ENCODE measurements at places on chromosomes 5 and 9.
A peak's percentile ranks its signal among the peaks of the same experiment; 100 is the strongest.

DNA sequence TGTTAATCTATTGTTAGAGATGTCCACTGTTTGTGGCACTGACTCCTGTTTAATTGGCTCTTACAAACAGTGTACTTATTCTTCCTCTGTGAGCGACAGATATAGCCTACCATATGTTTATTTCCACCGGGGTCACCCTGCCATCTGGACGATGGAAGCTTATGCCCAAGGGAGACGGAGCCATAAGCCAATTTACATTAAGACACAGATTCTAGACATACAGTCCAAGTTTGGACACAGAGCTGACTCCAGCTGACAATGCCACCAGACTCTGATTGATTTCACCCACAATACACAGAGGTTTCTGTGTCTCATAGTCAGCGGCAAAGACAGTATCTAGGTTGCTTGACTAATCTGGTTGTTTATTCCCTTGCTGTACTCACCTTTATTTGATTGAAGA, 198.9 kb downstream of the ENC1 start:
- DNase-seq, result no peak

DNA sequence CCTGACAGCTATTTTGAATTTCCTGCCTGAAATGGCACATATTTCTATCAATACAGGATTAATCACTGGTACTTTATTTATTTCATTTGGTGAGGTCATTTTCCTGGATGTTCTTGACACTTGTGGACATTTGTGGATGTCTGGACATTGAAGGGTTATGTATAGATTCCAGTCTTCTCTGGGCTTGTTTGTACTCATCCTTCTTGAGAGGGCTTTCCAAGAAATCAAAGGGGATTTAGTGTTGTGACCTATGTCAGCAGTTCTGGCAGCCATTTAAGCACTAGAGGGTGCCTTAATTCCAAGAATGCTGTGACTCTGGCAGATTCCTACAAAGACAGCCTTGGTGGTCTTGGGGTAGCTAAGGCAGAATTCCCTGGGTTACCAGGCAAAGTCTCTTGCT, 259.7 kb downstream of the CSNK1G3 start:
- no peak for DNase-seq

- DNase-seq, result no peak
These were observed 105.9 kb upstream of the CDKN2B start for GRCh38 chr9:22114956-22115355.

DNA sequence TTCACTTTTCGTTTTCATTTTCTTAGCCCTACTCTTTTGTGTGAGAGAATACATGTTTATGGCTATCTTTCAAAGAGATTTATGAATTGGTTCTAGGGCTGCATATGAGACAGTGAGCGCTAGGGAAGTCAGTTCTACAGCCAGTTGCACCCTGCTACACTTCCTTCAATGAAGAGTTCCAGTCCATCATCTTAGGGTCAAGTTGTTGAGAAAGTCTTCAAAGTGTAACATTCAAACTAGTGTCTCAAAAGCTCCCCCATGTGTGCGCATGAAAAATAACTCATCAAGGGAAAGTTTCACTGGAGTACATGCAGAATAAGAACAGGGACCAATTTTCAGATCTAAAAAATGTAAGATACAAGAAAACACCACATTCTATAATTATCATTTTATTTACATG, 317.2 kb downstream of the DEPDC1B start:
- DNase-seq, result no peak

DNA sequence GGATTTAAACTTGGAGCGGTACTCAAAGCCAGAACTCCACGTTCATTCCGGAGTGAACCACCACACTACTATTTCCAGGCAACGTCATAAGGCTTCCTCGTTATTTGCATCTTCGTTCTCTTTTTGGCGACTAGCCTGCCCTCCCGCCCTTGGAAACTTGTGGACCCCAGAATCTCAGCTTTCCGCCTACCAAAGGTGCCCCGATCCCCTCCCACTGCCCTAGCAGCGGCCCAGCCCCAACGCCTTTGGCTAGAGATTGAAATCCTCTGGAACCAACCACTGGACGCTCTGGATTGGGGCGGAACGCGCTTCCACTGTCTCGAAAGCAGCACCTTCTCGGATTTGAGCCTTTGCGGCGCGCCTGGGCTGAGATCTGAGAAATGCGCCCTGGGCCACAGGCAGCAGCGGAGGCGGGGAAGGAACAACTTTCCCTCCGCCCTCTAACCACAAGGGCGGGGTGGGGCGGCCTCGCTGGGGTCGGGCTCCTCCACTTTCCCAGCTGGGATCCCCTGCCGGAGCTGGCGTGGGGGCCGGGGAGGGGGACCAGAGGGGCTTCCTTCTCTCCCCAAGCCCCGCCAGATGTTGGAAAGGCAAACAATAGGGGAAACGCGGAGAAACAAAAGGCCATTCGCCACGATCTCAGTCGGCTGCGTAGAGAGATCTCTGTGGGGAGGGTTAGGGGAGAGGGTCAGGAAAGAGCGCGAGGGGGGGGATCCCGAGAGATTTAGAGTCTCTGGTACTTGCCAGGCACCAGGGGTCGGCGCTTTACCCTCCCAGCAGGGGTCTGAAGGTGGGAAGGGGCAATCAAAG, 1.3 kb downstream of the MOB3B start:
- no peak for DNase-seq

DNA sequence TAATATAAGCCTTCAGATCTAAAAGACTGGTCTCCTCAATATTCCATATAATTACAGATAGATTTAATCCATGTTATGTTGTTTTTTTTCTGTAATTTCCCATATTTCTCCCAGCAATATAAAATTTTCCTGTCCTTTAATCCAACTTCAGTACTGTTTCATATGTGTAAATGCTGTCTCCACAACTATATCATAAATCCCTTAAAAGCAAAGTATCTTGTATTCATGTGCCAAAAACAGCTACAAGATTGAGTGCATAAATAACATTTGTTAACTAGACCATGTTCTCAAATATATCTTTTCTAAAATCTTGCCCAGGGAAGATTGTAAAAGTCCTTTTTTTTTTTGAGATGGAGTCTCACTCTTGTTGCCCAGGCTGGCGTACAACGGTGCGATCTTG, 35.0 kb upstream of the PDCL start:
- DNase-seq, result no peak

GRCh38 chr5:135483254-135483653, 31.1 kb upstream of the TIFAB start:
- no peak for DNase-seq

DNA sequence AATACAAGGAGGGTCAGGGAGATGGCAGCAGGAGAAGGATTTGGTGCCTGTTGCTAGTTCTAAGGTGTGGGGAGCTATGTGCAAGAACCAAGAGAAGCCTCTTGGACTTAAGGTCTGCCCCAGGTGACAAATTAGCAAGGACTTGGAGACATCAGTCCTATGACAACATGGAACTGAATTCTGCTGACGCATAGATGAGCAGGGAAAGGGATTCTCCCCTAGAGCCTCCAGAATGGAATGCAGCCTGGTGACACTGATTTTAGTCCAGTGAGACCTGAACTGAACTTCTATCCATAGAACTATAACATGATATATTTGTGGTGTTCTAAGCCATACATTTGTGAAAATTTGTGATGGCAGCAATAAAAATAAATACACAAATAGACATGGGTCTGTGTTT, 215.6 kb downstream of the ESM1 start:
- DNase-seq, result no peak

DNA sequence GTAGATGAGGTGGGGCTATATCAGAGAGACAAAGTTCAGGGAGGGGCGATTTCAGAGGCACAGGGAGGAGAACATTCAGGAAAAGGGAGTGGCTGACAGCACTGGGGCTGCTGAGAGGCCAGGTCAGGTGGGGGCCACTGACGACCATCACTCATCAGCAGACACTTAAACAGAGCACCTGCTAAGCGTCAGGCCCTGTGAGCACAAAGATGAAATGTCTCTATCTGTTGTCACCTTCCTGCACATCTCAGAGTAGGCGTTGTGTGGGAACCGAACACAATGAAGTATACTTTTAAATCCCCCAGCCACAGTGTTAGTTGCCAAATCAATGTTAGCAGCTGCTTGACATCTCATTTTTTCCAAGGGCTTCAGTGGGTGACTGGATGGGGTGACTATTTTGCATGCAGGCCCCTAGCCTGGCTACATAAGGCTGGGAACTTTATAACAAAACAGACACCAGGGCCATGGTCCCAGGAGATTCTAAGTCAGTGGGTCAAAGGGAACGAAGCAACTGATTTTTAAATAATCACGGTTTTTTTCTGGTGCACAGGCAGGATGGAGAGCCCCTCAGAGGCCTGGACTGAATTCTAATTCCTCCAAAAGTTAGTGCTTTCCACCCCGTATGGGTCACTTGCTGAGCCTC, 31.1 kb upstream of the ANKRD18A start:
- DNase-seq, result no peak

- DNase-seq, result no peak
These were observed 59.6 kb downstream of the ARHGAP26 start for GRCh38 chr5:142829801-142830220.

GRCh38 chr9:89419978-89420394, 77.9 kb downstream of the SEMA4D start:
- no peak for DNase-seq

DNA sequence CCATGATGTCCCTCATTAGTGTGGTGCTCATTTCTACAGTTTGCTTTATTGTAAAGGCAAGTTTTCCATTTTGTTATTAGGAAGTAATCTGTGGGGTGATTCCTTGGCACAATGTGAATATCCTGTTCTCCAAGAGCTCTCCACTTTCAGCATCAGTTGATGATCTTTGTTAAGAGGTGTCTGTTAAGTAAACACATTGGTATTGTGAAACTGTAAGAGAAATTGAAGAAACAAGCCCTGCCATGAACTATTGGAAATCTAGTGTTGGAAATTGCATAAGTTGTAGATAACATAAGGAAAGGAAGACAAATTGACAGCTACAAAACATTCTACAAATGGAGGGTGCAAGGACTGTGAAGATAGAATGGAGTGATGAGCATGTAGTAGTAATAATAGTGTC, 17.2 kb downstream of the RNF14 start:
- no peak for DNase-seq

GRCh38 chr5:61416420-61416819, 84.4 kb downstream of the ZSWIM6 start:
- no peak for DNase-seq

GRCh38 chr9:4280605-4281004, 19.3 kb downstream of the GLIS3 start:
- no peak for DNase-seq

GRCh38 chr9:93096131-93096802, at the start of gene CARD19:
TSS of gene CARD19 (plus strand) at chr9:93096217. CDS start at chr9:93096346, 129 bp downstream.
- DNase-seq, result no peak

DNA sequence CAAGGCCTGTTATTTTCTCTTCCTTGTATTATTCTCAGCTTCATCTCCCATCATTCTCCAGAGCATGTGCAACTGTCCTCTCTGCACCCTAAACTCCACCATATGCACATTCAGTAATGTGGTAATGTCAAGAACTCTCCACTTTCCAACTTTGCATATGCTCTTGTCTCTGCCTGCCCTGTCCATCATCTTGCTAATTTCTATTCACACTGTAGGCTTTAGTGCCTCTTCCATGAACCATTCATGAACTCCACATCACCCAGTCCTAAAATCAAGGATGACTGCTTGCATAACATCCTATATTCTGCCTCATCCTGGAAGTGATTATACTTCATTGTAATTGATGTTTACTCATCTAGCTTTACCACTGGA, 354.8 kb downstream of the PDE4D start:
- no peak for DNase-seq

DNA sequence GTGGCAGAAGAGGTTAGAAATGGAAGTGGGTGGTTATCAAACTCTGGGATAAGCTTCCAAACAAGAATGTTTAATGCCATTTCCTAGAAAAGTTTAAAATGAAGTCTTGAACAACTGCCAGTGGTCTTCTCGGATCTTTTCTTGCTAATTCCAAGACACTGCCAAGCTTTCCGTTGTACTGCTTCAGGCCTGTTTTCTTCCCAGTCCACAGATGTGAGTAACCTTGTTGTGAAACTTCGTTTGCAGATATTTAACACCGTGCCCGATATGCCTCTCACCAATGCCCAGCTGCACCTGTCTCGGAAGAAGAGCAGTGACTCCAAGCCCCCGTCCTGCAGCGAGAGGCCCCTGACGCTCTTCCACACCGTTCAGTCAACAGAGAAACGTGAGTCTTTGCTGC, 269.8 kb downstream of the NR3C1 start:
- no peak for DNase-seq

DNA sequence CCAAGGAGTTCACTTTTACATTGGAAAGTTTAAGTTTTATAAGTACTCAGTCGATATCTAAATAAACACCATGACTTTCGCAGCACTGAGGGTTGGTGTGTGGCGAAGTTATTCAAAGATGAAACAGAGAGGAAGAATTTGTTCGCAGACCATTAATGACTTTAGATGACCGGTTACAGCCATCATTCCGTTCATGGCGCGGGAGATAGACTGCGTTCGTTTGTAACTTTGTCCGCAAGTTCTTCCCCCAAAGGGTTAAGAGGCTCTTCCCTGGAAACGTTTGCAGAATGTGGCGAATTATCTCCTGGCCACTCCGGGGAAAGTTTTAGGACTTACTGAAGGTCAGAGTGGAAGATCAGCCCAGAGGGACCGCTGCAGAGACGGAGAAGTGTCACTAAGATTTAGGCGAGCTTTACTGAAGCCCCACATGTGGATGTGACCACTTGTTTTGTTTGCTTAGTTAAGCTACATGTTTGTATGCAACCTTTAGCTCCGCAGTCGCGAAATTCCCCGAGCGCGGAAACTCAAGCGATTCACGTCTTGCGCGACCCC, 2.2 kb upstream of the FOXD1 start:
- DNase-seq, result no peak

GRCh38 chr9:116952436-116952810, 265.3 kb downstream of the TRIM32 start:
- DNase-seq, result no peak

DNA sequence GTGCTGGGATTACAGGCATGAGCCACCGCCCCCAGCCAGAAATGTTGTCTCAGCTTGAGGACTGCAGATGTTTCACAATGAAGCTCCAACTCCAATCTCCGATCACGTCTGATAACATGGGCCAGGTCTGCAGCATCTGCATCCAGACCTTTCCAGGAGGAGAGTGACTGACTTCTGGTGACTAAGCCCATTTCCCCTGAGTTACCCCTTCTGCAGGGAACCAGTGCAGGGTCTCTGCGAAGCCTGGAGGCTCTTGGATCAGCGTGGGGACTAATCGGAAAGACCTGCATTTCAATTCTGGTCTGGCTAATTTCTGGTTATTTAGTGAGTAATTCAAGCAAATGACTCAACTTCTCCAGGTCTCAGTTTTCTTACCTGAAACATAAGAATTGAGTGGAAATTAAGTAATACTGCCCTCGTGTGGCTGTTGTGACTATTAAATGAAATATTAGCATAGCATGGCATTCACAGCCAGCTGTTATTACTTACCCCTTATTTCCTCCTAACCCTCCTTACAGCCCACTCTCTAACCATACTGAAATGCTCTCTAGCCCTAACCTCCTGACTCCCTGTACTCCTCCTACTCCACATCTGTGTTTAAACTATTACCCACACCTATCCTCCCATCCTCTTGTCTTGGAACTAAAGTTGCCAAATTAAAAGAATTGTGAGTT, 2.2 kb upstream of the GNPDA1 start:
- peak; percentile 57 for DNase-seq

DNA sequence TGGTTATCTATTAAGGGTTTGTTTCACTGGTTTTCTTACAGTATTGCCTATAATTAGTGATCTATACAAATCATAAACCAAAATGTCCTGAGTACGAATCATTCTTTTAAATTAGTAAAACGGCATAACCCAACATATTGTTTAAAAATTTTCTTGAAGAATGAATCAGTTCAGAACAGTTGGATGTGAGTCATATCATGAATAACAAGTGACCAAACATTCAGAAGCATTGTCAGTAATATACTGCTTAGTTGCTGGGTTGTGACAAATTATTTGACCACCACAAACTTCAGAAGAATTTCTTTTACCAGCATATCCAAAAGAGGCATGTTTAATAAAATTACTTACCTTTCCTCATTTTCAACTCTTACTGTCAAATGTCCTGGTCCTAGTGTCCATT, 111.2 kb downstream of the UNC13B start:
- no peak for DNase-seq

Measured in NCI-H1436 (cell line).